Mammary microvascular endothelial cell (primary cell): ENCODE measurements at places on chromosomes 12 and 14. TPM values are rescaled to one million over a fixed set of nuclear protein-coding genes. Genes with fewer than 3 reads are reported as not detected.

Gene ZC2HC1C
- 0.89 and 1.3 TPM in 2 replicates for total RNA-seq

Gene POTEG
- total RNA-seq = not detected in 2 replicates

Gene PKP2
- 1.3 and 1.9 TPM in 2 replicates for total RNA-seq

Gene GLT8D2
- total RNA-seq = 0.84 and 1.5 TPM in 2 replicates

Gene BCL11B
- 0.13 TPM in 1 of 2 replicates, not detected in the other for total RNA-seq

Gene PLEKHA5
- 3.7 and 4.8 TPM in 2 replicates for total RNA-seq

Gene TRIM9
- not detected in 2 replicates for total RNA-seq

Gene NAV3
- total RNA-seq = 15.5 and 18.6 TPM in 2 replicates

Gene HNF1A
- total RNA-seq = not detected in 2 replicates
